Panc1 (cell line): ENCODE measurements at places on chromosomes 16 and 17. TPM values are rescaled to one million over a fixed set of nuclear protein-coding genes. Genes with fewer than 3 reads are reported as not detected.

DNA sequence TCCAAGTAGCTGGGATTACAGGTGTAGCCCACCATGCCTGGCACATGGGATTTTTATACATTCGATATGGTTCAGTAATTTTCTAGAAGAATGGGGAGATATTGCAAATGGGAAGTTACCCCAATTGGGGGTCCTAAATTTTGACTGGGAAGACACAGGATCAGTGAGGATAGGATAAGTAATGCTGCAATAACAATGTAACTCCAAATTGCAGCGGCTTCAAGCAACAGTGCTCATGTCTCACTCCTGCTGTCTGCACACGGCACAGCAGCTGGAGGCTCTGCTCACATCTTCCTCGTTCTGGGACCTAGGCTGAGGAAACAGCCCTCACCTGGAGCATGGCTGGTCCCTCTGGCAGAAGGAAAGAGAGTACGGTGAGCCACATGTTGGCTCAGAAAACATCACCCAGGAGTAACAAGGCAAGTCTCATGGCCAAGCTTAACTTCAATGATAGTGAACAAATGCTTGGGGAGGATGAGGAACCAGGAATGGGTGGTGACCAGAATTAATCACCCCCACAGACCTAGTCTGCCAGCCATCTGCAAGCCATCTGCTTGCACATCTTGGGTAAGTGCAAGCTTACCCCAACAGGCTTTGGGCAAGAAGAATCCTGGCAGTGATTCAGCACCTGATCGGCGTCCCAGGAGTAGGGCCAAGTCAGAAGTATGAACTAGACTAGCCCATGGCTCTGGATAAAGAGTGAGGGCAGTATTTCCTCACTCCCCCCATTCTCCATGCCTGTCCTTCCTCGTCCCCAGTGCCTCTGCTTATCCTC, 229.2 kb downstream of the COPRS start:
- DNase-seq = no peak

The KRT32 gene
- 0.72 TPM for total RNA-seq

DNA sequence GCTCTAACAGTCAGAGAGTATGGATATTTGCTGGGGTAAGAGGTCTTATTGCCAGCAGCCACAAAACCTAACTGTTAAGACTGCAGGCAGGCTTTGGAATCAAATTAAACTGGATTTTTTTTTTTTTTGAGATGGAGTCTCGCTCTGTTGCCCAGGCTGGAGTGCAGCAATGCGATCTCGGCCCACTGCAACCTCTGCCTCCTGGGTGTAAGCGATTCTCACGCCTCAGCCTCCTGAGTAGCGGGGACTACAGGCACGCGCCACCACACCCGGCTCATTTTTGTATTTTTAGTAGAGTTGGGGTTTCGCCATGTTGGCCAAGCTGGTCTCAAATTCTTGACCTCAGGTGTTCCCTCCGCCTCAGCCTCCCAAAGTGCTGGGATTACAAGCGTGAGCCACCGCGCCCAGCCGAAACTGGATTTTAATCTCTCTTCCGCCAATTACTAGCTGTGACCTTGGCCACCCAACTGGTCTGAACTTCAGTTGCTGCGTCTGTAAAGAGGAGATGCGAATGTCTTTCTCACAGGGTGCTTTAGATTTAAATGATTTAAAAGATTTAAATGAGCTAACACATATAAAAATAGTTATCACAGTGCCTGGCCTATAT, 842 bp downstream of the MRPL10 start:
- DNase-seq = no peak

GRCh38 chr17:57852092-57852954, 2.5 kb upstream of the MRPS23 start:
- DNase-seq = no peak

GRCh38 chr17:50550661-50551432, 3.9 kb downstream of the SPATA20 start:
- no peak for DNase-seq

GRCh38 chr16:77946823-77947222, 75.5 kb upstream of the CLEC3A start:
- DNase-seq = no peak

DNA sequence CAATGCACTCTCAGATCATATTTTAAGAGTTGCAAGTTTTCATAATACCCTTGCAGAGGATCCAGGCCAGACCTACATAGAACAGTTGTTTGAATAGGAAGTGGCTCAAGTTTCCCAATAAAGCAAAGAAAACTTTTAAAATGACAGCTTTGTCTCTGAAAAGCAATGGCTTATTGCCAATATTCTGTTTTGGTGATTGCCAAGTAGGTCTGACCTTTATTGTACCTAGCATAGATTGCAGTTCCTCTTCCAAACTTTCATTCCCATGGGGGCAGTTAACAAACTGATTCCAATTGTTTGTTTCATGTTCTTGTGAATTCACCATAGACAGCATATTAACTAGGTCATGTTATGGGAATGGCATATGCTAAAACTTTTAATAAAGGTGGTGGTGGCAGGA, 664.6 kb upstream of the CA10 start:
- DNase-seq = no peak

- no peak for DNase-seq
Observed at GRCh38 chr16:2432801-2433505, 3.7 kb downstream of the CCNF start.

DNA sequence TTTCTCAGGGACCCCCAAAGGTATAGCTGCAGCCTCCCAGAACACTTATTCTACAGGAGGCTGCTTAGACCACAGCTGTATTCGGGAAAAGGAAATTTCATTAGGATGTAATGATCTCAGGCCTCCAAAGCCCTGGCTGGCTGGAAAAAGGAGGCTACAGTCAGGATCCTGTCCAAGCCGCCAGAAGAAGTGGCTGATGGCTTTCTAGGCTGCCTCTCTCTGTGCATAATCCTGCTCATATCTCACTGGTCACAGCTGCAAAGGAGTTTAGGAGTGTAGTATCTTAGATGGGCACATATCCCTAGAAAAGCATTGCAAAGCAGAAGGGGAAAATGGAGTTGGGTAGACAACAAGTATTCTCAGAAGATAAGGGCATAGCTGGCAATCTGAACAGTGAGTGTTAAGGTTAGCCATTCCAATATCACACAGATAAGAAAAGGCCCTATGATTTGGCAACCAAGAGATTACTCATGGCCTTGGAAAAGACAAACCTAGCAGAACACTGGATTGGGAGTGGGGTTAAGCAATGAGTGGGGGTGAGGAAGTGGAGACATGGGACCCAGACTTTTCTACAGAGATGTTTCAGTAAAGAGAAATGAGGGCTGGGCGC, 26.0 kb upstream of the PRKCA start:
- DNase-seq = no peak

GRCh38 chr17:82030470-82031302, 792 bp upstream of the RAC3 start:
- DNase-seq = no peak

DNA sequence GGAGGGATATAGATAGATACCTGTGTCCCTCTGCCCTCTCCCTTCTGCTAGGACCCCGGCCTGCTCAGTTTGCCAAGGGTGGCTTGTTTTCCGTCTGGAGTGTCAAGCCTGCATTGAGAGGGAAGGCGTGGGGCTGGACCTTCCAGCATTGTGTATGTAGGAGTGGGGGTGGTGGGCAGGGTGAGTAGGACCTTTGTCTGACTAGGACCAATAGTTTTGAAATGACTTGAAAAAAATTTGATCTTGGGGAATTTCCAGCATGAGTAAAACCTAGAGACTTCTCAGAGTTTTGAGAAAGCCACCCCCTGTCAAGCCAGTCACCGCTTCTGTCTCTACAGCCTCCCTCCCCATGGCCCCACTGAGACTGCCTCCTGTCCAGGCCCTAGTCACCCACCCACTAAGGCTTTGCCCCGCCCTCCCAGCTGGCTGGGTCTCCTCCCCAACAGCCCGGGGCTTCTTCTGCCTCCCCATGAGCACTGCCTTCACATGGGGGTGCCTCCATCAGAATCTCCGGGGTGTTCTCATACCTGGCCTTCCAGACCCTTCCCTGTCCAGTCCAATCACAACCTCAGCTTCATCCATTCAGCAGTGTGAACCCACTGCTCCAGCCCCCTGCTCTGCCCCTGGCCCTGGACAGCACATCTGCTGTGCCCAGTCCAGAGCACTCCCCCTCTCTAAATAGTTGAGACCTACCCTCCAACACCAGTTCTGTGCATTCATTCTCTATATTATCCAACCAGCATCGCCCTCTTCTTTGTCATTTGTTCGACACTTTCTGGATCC, 207.0 kb downstream of the MSI2 start:
- DNase-seq = no peak

GRCh38 chr16:57196753-57197152, 10.6 kb downstream of the RSPRY1 start:
- no peak for DNase-seq

The MAPT gene
- 0.59 TPM for total RNA-seq

The STAC2 gene
- total RNA-seq = 0.08 TPM

- DNase-seq = no peak
Observed at GRCh38 chr16:75017670-75018525, 19.1 kb downstream of the ZNRF1 start.

DNA sequence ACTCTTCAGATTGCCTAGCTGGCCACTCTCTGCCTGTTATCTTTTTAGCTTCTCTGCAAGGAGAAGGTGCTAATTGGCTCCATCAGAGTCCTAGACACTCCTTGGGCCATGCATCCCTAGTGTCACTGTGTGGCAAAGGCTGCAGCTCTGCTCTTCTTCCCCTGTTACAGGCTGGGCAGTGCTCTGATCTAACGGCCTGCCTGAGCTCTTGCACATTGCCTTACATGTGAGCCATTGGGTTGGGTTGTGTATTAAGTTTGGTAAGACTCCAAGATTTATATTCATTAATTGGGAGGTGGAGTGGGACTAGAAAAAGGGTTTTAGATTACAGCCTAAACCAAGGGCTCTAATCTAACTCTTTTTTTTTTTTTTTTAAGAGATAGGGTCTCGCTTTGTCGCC, 23.0 kb upstream of the SYT17 start:
- DNase-seq = no peak

GRCh38 chr16:1333854-1334700, 632 bp downstream of the BAIAP3 start:
- no peak for DNase-seq

DNA sequence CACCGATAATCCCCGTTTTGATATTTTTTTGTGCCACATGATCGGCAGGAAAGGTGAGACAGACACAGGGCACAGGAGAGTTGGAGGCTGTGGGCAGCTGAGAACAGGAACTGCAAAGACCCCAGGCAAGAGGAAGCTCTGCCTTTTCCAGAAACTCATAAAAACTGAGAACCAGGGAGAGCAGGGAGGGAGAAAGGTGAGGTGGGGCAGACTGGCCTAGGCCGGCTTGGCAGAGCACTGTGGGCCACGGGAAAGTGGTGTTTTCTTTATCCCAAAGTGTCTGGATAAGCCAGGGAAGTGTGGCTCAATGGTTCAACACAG, 11.8 kb upstream of the AXIN2 start:
- no peak for DNase-seq

DNA sequence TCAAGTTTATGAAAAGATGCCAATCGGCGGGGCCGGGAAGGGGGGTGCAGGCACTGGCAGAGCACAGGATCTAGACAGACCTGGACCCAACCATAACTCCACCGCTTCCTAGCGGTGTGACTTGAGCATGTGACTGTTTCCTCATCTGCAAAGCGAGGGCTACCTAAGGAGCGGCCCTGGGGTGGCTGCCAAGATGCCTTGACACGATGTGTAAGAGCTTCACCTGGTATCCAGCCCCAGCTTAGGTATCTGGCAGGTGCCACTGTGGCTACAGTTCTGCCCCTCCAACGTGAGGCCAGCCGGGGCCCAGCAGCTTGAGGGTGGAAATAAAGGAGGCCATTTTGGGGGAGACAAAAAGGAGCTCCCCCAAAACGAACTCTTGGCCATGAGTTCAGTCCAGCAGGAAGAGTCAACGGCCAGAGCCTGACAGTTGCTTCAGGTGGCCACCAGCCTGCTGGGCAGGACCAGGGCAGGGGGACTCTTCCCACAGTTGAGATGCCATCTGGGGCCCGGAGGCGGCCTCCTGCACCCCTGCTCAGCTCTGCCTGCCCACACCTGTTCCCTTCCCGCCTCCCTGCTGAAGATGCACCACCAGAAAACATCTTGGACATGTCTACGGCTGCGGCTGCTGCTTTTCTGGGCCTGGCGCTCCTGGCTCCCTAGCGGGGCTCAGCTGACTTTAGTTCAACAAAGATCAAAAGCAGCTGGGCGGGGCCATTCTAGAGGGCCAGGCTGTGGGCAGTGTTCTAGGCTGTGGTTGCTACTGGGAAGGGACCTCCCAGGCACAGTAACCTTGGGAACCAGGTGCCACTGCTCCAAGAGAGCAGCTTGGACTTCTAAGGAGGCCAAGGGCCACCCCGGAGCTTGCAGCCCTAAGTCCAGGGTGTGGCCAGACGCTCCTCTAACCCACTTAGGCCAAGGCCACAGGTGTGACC, 3.4 kb upstream of the MTSS2 start:
- no peak for DNase-seq

GRCh38 chr17:50182783-50183420, 17.1 kb downstream of the SGCA start:
- no peak for DNase-seq

GRCh38 chr17:78557598-78558039, 19.6 kb downstream of the DNAH17 start:
- no peak for DNase-seq

The KRTAP2-2 gene
- total RNA-seq = not detected

- DNase-seq = no peak
Observed at GRCh38 chr16:11539641-11540050, 47.1 kb downstream of the LITAF start.

GRCh38 chr17:9544221-9544620, 31.4 kb downstream of the STX8 start:
- no peak for DNase-seq

DNA sequence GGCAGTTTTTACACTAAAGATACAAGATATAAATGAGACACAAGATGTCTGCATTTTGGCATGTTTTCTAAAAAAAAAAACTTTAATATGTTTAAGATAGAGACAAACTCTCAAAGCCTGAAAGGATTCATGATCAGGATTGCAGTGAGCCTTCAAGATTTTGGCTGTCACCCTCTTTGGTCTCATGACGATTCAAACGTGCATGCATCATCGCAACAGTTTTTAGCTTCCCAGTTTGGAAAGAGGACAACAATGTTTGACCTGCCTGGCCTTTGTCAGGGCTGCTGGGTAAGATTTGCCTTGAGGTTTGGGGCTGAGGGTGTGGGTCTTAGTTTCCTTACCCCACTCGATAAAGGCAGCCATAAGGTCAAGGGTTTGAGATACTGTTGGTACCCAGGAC, 134.1 kb downstream of the RGS9 start:
- no peak for DNase-seq

The TBC1D3I gene
- 0.54 TPM for total RNA-seq

- DNase-seq = no peak
Observed at GRCh38 chr17:50989149-50989548, 123.0 kb upstream of the TOB1 start.

DNA sequence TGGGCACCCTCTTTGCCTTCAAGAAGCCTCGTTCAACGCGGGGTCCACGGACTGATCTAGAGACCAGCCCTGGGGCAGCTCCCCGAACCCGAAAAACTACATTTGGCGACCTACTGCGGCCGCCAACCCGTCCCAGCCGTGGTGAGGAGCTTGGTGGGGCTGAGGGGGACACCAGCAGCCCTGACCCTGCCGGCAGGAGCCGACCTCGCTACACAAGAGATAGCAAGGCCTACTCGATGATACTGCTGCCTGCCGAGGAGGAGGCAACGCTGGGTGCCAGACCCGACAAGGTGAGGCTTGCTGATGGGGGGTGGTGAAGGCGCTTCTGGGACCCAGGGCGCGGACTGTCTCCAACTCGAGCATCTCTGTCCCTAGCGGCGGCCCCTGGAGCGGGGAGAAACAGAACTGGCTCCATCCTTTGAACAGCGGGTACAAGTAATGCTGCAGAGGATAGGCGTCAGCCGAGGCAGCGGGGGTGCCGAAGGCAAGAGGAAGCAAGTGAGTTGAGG, 5.6 kb downstream of the ACD start:
- DNase-seq = no peak
